ENCODE measurements at places on chromosomes 4 and X.

- no peak for DNase-seq
Measured at GRCh38 chr4:132195176-132195575, 953.9 kb upstream of the PCDH10 start.

DNA sequence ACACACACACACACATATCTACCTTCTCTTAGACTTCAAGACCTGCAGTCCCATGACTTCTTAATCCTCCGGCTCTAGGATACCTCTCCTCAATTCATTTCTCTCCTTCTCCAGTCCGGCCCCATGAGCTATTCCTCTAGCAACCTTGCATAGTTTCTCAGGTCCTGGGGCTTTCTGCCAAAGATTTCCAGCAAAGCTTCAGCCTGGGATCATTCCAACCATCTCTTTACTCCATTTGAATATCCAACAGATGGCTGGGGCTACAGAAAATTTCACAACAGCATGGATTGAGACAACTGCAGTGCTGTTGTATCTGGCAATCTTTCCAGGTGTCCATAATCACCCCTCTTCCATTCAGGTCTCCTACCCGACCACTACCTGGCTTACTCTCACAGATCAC, 184.1 kb downstream of the DCHS2 start:
- DNase-seq: no peak

DNA sequence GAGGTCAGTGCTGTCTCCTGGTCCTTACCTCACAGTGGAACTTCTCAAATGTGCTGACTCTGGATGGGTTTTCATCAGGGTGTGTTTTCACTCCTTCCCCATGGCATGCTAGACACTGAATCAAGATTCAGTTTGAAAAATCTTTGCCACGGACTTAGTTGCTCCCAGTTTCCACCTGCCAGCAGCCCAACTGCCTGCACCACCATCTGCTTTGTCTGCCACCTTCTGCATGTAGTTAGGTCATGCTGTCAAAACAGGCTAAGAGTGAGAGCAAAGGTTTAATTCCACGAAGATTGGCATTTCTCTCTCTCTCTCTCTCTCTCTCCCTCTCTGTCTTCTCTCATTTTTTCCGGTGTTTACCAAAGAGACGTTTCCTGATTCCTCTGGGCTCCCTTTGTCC, 258.0 kb upstream of the EDNRA start:
- no peak for DNase-seq

- no peak for DNase-seq
Measured at GRCh38 chr4:1192091-1192492, 19.7 kb upstream of the SPON2 start.

DNA sequence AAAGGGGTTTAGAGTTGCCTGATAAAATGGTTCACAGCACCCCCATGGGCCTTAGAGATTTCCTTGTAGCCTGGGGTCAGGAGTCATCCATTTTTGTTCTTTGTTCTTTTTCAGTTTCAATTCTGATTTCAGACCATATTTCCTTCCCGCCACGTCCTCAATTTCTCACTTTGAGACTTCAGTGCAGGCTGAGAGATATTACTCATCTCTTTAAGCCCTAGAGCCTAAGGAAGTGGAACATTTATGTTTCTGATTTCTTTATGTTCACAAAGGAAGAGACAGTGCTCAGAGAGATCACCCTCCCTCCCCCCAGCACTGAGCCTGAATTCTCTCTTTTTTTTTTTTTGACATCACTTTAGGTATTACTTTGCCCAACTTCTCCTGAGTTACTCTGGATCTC, 56.3 kb downstream of the MSN start:
- DNase-seq: no peak

GRCh38 chr4:151359576-151359975, 34.2 kb upstream of the SH3D19 start:
- no peak for DNase-seq

GRCh38 chr4:164439037-164439436, 314.9 kb upstream of the SMIM31 start:
- no peak for DNase-seq

DNA sequence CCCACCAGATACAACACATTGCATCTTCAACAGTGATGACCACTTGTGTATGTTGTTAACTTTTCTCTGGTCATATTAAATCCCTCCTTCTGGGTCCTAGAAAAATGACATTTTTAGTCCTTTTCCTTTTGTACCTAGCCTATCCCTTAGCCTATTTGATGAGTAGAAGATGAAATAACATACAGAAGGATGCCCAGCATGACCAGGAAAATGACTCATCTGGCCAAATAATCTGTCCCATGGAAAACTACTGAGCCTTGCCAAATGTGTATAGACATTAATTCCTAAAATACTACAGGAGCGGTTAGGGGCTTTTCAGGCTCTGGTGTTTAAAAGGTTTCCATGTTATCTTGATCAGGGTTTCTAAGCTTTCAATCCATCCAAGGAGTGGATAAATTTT, 129.0 kb upstream of the KCNIP4 start:
- no peak for DNase-seq

GRCh38 chr4:185394568-185395237, 1.0 kb downstream of the LRP2BP start:
- DNase-seq: no peak

DNA sequence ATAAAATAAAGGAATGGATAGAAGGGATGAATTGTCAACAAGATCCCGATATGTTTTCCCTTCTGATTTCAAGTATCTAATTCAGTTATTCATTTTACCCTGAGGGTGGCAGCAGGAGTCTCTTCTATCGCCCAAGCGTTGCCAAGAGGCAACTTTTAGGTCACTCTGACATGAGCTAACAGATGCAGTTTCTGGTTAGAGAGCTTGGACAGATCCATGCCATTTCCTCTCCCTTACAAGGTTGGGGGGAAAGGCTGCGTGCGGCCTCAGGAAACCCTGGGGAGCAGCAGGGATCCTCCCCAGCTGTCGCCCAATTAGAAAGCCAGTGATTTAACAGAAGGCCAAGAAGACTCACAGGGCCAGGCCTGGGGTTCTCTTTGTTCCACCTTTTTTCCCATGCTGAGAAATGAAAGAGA, 35.3 kb upstream of the WAS start:
- DNase-seq: peak; percentile 28

DNA sequence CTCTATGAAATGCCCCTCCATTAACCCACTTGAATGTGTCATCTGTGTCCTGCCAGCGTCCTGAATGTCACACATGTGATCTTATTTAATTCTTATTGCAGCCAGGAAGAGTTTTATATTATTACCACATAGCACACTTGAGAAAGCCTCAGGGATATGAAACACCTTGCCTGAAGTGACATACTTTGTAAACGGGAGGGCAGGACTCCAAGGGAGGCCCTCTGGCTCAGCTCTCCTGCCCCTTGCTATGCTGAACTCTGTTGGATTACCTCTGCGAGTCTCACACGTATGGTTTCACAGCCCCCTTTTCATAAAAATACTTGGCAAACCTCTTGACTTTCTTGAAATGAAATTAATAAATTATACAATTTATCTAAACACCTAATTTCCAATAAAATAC, 11.1 kb upstream of the ZCCHC4 start:
- DNase-seq: no peak

GRCh38 chr4:78040431-78040830, 16.7 kb upstream of the FRAS1 start:
- no peak for DNase-seq

DNA sequence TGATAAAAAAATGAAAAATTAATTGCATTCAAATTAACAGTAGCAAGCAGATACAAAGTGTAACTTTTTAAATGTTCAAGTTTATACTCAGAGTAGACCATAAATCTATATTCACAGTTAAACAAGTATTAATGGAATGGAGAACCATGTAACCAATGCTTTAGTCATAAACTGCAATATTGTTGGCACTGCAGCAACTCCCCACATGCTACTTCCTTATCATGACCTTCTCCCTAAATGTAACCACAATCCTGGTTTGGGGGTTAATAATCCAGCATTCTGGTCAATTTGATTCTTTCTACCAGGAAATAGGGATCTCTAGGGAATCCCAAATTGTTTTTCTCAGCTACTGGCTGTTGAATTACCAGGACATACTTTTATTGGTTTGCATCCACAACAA, 223.9 kb upstream of the DCAF8L1 start:
- no peak for DNase-seq

Data from CD4-positive, alpha-beta T cell treated with Interferon gamma for 1 hour (primary cell).